ENCODE measurements at places on chromosomes 3 and 15.

DNA sequence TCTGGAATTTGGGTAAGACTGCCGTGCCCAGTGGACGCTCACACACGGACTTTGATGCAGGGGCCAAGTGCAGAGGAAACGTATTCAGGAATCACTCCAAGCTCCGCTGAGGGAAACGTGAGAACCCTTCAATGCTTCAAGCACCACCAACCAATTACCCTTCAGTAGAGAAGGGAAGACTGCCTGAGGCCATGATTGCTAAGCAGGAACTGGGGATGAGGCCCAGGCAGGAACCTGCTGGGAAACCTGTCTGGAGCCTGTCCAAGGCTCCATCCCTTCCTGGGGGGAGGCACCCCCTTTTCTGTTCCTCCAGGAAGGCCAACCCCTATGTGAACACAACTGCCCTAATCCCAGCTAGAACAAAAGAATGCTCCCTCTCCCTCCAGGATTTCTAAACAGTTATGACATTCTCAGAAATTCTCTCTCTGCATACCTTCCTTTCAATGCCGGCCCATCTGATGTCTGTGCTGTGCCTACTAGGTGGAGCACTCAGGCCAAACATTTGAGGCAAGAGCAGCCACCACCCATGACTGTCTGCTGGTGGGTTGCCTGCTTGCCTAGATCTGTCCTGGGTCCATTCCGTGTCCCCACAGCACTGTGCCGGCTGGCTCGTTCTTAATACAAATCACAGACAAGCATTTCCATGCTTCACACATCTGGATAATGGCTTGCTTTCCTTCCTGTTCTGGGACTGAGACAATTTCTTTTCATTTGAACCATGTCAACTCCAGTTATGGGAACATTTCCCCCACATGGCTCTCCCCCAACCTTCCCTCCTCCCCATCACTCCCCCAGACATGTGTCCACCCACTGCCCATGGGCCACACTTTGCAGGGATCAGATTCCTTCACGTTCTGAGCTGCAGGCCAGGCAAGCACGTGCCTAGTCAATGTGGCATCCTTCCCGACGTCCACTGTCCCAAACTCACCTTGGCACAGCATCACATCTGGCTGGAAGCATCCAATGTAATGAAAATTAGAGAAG lies 149.4 kb downstream of the ADAMTS17 start:
- no peak for DNase-seq

DNA sequence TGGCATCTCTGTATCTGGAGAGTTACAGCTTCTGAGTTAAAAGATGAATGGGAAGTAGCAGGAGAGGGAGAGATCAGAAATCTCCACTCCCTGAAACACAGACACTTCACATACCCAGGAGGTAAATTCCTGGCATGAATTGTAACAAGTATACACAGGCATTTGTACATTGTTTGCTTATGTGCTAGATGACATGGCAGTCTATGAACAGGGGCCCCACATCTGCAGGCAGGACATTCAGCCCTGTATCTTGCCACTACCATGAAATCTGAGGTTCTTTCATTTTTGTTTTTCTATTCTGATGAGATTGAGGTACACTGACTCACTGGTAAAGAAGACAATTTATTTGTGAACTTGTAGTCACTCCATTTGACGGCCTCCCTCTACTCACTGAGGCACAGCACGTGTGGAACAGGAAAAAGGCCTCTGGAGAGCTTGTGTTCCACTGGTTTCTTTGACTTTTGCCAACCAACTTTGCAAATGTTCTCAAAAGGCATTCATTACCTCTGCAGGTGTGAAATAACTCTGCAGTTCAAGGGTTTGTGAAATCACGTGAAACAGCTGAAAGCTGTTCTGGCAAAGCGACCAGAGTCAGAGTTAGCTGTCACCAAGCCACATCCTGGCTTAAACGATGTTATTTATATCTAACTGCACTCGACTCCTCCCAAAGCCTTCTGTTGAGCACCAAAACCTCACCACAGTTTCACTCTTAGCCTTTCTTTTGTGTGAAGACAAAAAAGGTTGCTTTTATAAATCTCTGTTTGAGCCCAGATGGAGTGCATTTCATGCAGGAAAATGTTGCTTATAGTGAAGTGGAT lies 401.3 kb upstream of the CFAP20DC start:
- no peak for DNase-seq

DNA sequence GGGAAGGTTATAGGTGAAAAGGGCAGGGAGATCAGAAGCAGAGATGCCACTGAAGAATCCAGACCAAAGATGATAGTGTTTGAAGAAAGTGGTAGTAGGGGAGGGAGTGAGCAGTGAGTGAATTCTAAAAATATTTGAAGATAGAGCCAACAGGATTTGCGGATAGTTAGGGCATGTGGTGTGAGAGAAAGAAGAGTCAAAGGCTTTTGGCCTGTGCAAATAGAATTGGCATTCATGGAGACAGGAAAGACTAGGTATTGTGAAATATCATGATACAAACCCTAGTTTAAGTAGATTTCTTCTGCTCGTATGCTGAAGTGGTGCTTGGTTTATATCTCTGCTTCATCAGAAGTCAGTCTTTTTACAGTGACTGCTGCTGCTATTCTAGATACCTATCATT lies 224.2 kb upstream of the CFAP20DC start:
- DNase-seq = no peak

DNA sequence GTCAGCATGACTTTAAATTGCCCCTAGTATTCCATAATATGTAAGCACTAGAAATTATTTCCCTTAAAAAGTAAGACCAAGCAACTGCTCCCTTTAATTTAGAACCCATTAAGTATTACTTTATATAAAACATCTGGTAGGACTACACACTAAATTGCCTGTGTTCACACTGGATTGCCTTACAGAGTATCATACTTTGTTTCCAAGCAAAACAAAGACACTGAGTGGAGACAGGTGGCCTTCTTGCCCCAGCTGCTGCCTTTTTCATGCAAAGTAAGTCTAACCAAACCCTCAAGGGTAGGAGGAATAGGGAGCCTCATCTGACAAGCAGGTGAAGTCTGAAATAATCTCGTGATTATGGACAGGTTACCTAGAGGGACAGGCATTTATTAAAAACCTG lies 87.3 kb downstream of the PEX5L start:
- DNase-seq = no peak

DNA sequence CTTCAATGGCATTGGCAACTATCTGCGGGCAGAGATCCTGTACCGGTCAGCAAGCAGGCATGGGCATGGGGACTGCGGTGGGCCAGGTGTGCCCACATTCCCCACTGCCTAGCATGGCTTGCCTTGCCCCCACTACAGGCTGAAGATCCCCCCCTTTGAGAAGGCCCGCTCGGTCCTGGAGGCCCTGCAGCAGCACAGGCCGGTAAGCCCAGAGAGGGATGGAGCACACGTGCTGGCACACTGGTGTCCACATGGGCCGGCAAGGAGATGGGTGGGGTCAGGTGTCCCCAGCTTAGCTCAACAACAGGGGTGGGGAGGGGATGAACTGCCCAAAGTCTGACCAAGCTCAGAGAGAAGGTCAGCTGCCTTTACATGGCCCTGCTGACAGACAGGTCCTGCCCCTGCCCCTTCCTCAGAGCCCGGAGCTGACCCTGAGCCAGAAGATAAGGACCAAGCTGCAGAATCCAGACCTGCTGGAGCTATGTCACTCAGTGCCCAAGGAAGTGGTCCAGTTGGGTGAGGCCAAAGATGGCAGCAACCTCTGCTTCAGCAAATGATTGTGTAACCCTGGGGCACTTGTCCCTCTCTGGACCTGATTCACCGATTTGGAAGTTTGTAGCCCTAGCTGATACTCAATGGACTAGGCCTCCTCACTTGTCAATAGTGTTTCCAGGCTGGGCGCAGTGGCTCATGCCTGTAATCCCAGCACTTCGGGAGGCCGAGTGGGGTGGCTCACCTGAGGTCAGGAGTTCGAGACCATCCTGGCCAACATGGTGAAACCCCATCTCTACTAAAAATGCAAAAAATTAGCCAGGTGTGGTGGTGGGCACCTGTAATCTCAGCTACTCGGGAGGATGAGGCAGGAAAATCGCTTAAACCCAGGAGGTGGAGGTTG lies 5.6 kb downstream of the NEIL1 start:
- no peak for DNase-seq

DNA sequence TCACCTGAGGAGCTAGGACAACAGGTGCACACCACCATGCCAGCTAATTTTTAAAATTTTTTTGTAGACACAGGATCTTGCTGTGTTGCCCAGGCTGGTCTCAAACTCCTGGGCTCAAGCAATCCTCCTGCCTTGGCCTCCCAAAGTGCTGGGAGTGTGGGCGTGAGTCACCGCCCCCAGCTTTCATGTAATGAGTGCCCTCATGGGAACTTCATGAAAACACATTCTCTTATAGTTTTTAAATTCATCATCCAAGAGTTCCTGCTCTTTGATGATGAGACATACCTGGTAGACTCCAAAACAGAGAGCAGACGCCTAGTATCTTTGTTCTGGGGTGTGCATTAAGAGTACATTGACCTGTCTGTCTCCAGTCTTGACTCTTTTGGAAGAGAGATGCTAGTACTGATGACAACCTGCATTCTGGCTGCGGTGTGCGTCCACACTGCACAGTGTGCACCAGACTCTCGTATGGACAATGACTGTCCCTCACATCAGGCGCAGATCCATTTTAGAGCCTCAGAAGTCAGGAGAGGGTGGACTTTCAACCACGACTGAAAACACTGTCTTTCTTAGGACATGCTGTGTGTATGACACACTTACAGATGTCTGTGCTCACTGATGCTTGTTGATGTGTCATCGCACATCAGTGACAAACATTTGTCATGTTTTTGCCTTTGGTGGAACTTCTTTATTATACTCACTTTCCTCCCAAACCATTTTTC lies 2.0 kb downstream of the NRROS start:
- DNase-seq = no peak

Measured in fibroblast of the conjunctiva (primary cell).